Stimulated activated CD8-positive, alpha-beta memory T cell treated with anti-CD3 and anti-CD28 coated beads, Interleukin-7, amount 100 ng/mL, for 24 hours (primary cell): ENCODE measurements at places on chromosomes 4 and X.

- DNase-seq = no peak
Measured at GRCh38 chrX:49237060-49237459, 1.8 kb downstream of the CCDC22 start.

GRCh38 chr4:139458999-139459398, 5.1 kb downstream of the RAB33B start:
- no peak for DNase-seq

DNA sequence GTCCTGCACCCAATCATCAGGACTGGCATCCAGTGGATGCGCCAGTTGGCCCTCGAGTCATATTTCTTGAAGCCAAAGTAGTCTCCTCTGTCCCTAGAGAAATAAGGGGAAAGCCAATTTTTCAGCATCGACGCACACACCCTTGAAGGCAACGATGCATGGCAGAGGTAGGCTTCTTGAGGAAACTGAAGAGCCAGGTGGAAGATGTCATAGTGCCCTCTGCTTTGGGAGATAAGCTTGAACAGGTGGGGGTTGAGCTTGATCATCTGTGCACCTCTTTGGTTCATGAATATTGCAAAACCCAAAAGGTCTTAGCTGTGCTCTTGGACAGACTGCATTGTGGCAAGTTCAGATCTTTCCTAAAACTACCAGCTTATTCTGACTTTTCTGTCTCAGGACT, 34.6 kb upstream of the WDR1 start:
- no peak for DNase-seq

DNA sequence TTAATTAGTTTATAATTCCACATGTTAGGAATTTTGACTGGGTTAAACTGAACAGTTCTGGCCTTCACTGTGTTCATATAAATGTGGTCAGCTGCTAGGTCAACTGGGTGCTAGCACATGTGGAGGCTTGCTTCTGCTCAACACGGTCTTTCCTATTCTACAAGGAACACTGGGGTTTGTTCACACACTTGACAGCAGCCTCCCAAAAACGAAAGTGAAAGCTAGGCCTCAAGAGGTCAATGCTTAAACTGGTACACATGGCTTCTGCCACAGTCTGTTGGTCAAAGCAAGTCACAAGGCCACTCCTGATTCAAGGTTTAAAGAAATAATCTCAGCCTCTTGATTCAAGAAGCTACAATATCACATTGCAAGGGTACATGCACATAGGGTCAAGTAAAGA, 126.5 kb downstream of the QDPR start:
- no peak for DNase-seq

- no peak for DNase-seq
Measured at GRCh38 chrX:49829016-49829415, at the start of gene PAGE4. Gene PAGE4, plus strand, starts transcription at chrX:49829303. Its CDS starts 1,126 bp downstream, at chrX:49830429.

- no peak for DNase-seq
Measured at GRCh38 chr4:89528526-89529133, 221.0 kb upstream of the GPRIN3 start.

DNA sequence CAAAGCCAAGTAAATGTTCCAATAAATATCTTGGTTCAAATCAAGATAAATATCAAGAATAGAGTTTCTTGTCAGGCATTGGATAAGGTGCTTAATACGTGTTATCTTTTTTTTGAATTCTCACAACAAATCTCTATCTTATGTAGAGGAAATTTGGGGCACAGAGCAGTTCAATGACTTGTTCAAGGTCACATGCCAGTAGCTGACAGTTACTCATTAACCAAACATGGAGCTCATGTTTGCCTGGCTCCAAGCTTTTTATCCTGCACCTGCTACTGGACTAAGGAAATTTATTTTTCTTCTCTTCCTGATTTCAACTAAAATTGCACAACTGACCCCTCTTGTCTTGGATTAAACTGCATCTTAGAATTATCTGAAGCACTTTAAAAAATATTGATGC, 76.3 kb downstream of the ATP10D start:
- DNase-seq = no peak

DNA sequence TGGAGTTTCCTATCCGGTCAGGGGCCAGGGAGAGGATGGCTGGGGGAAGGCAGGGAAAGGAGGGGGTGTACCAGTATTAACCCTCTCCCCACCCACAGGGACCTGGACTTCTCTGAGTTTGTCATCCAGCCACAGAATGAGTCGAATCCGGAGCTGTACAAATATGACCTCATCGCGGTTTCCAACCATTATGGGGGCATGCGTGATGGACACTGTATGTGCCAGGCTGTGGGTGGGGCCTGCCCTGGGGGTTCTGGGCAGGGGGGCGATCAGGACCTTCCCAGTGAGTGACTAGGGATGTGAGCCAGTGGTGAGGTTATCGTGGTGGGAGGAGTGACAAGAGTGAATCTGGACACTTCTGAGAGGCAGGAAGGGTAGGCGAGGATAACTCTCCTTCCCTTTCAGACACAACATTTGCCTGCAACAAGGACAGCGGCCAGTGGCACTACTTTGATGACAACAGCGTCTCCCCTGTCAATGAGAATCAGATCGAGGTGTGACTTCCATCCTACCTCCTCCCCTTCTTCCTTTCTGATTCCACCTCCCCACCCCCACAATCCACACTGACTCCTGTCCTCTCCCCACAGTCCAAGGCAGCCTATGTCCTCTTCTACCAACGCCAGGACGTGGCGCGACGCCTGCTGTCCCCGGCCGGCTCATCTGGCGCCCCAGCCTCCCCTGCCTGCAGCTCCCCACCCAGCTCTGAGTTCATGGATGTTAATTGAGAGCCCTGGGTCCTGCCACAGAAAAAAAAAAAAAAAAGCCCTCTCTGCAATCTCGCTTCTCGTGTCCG, 14.6 kb downstream of the USP11 start:
- DNase-seq = no peak

DNA sequence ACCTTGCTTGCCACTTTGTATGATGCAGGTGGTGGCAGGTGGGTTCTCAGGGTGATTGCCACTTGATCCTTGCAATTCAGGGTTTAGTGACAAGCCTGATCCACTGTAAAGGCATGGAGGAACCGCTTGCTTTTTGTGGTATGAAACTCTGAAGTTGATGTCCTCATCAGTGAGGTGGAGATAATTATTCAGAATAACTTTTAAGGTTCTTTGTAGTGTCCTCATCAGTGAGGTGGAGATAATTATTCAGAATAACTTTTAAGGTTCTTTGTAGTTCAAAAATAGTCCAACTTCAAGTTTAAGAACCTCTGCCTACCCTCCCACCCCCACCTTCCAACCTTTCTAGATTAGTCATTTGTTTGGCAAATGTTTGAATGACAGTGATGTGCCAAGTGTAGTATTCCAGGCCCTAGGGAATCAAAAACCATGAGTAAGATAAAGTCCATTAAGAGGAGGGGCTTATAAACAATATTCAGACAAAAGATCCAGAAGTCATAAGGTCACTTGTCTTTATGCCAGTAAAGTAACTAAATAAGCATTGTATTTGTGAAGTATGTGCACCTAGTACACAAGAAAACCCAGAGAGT, 51.2 kb downstream of the DCUN1D4 start:
- DNase-seq = no peak

DNA sequence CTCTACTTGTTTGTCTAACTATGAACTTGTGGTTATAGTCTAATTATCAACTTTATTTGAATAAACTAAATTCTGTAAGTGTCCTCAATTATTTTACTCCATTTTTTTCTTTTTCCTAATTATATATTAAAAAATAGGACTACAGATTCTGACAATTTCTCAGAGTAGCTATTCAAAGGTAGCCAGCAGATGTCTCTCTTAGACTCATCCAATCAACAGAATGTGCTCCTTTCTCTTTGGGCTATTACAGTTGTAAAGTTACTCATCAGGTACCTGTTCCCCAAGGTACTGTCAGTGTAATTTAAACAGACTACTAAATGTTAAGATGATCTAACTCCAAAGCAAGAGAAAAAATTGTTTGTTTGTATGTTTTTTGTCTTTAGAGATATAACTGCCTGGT, 248.6 kb downstream of the PCDH18 start:
- no peak for DNase-seq

GRCh38 chr4:66946761-66947160, 598.5 kb downstream of the CENPC start:
- DNase-seq = no peak

- DNase-seq = no peak
Measured at GRCh38 chr4:140335076-140335475, 38.4 kb upstream of the SCOC start.

- DNase-seq = no peak
Measured at GRCh38 chr4:61152433-61152832, 47.7 kb upstream of the ADGRL3 start.

DNA sequence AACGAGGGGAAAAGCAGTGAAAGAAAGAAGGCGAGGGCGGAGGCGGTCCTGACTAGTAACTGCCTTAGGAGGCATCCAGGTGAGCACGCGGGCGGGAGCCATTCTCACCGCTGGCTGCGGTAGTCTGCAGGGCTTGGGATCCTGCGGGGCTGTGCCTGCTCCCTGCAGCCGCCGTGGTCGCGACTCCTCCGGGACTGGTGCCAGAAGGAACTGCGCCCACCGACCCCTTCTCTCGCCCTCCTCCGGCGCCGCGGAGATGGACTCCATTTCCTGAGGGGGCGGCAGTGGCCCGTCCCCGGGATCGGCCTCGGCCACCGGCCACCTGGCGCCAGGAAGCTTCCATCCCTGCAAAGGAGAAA, 543 bp downstream of the NFXL1 start:
- DNase-seq = no peak

DNA sequence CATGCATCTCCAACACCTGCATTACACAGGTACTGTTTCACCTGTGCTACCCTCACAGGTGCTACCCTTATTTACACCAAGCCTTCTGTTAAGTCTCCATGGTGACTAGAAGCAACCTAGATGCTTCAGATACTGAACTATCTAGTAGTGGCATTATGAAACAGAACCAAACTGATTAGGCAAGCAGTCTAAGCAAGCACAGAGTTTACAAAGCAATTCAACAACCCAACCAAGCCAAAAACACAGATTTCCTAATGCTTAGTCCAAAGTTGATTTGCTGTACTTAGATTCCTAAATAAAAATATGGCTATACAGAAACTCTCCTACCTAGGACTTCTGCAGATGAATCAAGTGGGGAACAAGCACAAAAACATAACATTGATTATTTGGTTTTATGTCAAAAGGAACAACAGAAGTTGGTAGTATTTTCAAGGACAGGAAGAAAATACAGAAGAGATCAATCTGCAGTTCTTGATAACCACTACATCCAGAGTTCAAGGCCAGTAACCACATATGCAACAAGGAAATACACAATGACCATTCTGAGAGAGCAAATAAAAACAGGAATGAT, 3.2 kb downstream of the TAPT1 start:
- DNase-seq = no peak

DNA sequence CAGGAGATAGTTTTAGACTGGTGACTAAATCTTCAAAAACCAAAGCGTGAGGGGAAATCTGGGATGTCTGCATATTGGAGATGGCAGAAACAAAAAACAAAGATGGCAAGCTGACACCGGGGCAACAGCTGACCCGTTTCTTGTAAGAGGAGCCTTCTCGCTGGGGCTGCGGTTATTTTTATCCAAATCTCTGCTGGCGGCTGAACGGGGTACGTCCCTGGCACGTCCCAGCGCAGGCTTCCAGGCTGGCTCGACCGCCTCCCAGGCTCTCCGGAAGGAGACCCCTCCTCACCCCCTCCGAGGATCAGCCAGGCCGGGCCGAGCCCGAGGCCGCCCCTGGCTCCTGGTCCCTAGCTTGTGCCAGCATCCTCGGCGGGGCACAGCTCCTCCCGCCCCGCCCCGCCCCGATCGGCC, 403 bp downstream of the SGCB start:
- DNase-seq = no peak

GRCh38 chr4:60588556-60588955, 611.6 kb upstream of the ADGRL3 start:
- no peak for DNase-seq

DNA sequence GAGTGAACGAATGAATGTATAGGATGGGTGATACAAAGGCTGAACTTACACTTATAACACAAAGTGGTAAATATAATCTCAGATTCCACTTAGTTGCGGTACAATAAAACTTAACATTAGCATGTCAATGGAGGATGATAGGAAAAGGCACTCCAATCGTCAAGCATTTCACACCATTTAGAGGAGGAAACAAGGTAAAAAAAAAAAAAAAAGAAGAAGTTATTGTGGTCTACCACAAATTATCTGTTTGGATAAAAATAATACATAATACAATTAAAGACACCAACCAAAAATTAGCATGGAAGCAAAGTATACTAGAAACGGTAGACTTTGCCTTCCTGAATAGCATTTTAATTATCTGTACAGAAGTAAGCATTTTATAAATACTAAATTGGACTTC, 205.5 kb downstream of the PPP3CA start:
- DNase-seq = no peak
